Stimulated activated CD8-positive, alpha-beta memory T cell treated with anti-CD3 and anti-CD28 coated beads, Interleukin-7, amount 100 ng/mL, for 24 hours (primary cell): ENCODE measurements at places on chromosomes 11 and 22.

DNA sequence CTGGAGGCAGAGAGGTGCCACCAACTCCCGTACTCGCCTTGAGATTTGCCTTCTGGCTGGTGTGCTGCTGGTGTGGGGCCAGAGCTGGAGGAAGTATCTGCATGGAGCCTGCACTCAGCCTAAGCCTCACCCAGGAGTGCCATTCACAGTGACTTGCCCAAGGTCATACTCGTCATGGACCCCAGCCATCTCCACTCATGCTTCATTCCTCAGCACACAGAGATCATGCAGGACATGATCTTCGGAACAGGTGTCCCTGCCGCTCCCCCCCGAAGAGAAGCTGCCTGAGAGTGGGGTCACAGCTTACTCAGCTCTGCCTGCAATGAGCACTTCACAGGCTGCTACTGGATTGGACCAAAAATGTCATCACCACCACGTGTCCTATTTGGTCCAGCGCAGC lies 49.0 kb downstream of the PC start:
- DNase-seq = no peak

DNA sequence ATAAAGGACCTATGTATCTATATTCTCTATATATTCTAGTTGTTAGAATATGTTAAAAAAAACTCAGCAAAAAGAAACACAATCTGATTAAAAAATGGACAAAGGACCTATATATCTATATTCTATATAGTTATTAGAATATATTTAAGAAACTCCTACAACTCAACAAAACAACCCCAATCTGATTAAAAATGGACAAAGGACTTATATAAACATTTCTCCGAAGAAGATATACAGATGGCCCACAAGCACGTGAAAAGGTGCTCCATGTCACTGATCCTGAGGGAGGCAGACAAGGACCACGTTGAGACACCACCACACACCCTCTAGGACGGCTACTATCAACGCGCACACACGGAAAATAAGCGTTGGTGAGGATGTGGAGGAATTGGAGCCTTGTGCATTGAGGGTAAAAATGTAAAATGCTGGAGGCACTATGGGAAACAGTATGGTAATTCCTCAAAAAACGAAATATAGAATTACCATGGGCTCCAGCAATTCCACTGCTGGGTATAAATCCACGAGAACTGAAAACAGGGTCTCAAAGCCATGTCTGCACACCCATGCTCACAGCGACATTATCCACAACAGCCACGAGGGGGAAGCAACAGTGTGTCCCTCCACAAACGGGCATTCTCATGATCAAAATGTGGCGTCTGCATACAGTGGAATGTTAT lies 22.7 kb downstream of the YPEL1 start:
- DNase-seq = peak; percentile 19

DNA sequence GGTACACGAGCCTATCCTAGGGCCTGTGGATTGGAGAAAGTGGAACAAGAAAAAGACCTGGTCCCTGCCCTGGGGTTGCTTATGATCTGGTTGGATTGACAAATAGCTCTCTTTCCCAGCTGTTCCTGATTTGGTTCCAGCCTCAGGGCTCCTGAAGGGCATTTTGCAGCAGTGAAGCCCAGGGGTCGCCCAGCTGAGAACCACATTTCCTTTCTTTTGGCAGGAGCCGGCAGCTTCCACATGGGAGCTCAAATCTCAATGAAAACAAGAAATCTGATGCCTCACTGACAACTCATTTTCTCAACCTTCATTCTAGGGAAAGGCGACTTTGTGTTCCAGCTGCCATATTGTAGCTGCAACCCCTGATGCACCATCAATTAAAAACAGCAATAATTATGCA lies 140.6 kb upstream of the CADM1 start:
- DNase-seq = no peak

GRCh38 chr11:69035946-69036340 lies 12.8 kb upstream of the TPCN2 start:
- DNase-seq = no peak

DNA sequence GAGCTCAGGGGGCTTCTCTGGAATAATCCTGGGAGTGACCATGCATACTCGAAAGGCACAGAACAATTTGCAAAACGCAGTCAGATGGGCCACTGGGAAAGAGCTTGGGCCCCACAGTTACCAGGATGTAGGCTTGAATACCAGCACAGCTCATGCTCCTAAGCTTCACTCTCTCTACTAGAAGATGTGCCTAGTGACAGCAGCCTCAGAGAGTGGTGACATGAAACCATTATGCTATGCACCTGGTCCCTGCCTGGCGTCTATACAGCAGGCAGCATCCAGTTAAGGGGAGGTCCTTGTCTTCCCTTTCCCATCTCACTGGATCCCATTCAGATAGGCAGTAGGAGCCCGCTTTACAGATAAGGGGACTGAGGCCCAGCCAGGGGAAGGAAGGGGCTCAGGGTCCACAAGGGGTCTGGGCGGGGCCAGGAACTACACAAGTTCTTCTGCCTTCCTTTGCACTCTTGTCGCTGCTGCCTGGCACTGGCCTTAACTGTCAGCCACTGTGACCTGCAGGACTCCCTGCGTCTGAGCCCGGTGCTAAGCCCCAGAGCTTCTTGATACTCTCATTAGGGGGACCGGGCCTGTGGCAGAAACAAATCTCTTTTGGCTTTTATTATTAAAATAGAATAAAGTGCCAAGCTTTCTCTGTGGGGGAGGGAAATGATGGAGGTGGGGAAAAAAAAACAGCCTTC lies 21.2 kb upstream of the RASD2 start:
- no peak for DNase-seq

- no peak for DNase-seq
These were observed 90.4 kb upstream of the PARVA start for GRCh38 chr11:12287009-12287373.

DNA sequence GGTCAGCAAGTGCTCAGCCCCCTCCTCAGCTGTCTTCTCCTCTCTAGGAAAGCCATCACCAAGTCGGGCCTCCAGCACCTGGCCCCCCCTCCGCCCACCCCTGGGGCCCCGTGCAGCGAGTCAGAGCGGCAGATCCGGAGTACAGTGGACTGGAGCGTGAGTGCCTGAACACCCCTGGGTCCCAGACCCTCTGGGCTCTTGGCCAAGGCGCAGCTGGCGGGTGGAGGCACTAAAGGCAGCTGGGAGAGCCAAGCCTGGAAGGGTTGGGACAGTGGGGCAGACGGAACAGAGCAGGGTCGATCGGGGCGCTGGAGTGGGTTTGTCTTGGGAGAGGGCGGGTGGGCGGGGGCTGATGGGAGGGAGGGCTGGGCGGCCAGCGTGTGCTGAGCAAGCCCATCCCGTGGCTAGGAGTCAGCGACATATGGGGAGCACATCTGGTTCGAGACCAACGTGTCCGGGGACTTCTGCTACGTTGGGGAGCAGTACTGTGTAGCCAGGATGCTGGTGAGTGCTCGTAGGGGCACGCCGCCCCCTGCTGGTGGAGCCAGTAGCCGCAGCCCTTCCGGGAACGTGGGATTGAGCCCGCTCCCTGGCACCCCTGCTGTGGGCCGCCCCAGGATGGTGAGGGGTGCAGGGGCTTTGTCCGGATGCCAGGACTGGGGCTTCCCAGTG lies 14.1 kb upstream of the MDK start:
- peak; percentile 65 for DNase-seq

GRCh38 chr11:32435511-32435941 lies at the start of gene WT1:
Gene WT1, minus strand, starts transcription at chr11:32435539.
- DNase-seq = no peak

DNA sequence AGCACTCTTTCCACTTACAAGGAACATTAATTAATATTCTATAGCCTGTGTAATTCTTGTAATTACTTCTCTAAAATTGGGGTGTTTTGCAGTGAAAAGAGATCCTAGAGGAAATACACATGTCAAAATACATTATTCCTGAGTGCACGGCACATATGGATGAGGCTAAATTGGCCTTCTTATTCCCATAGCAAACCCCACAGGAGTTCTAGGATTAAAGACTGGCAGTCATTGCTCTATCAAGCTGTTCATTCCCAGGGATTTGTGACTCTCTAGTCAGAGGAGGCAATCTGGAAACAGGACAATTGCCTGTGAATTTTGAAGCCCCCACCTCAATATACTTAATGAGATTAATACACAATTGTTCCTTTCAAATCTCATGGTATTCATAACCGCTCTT lies 145.9 kb upstream of the OPCML start:
- no peak for DNase-seq

DNA sequence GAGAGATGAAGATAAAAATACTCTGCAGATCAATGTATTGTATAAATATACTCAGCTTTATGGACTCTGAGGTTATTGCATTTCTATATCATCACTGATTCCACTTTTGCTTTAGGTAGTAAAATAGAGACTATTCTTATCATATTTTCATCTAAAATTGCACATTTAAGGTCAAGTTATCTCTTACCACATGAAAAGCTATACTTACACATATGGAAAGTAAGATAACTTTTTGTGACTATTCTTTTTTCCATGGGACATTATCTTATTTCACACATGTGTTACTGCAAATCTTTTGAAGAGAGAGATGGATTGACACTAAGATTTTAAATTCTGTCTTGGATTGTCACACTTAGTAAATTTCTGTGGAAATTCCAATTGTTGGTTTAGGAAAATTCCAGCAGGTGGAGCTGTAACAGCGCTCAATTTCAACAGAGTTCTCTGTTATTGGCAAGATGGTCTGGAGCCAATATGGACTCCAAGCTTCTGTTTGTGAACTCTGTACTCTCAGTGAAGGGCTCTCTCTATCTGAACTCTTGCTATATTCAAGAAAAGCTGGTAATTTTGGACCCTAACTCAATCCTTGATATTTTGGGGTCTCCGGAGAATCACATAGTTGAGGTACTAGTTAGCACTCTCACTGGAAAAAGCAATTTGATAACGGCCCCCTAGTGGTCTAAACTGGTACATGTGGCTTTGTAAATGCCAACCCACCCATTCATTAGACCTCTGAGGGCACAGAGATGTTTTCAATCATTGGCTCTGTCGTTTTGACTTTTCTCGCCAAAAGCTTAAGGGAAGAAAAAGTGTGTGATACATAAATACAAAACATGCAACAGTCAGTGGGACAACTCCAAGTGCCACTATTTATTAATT lies 429.7 kb downstream of the ETS1 start:
- no peak for DNase-seq

GRCh38 chr11:27812341-27812740 lies 112.1 kb upstream of the BDNF start:
- DNase-seq = no peak

- no peak for DNase-seq
These were observed 359.3 kb downstream of the CADM1 start for GRCh38 chr11:115144914-115145313.

DNA sequence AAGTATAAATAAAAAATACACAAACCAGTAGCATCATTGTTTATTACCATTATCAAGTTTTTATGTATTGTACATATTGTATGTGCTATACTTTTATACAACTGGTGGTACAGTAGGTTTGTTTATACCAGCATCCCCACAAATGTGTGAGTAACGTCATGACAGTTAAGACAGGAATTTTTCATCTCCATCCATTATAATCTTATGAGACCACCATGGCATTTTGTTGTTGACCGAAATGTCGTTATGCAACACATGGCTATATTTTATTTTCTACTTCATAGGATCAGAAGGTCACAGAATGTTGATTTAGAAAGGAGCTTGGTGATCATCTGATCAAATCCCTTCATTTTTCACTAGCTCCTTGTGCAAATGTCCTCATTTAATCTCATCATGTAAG lies 170.9 kb upstream of the NCAM1 start:
- no peak for DNase-seq

GRCh38 chr22:22432479-22432878 lies 76.1 kb downstream of the ZNF280B start:
- DNase-seq = no peak

DNA sequence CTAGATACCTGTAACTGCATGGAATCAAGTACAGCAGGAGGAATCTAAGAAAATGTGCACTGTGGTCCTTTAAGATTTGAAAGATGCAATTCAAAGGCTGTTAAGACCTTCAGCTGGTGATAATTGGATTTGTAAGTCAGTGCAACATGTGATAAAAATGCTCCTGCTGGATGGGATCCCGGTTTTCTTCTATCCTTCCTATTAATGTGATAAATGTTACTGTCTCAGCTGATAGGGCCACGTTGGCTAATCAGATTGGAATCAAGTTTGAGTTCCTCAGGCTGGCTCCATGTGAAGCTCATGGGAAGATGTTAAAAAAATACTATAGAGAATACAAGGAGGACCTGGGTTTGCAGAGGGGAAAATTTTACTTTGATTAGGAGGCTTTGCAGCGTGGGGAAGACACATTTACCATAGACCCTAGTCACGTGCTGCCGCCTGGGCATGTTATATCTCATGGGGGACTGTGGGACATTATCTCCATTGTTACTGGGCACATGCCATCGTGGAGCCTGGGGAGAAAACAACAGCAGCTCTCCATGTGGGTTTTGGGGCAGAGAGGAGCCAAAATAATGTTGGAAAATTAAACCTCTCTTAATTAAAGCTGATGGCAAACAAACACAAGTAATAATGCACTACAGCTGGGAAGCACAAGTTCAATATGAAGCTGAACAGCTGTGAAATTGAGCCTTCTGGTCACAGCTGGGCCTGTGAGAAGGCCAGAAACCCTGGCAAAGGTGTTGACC lies 652.5 kb downstream of the NTM start:
- DNase-seq = no peak

DNA sequence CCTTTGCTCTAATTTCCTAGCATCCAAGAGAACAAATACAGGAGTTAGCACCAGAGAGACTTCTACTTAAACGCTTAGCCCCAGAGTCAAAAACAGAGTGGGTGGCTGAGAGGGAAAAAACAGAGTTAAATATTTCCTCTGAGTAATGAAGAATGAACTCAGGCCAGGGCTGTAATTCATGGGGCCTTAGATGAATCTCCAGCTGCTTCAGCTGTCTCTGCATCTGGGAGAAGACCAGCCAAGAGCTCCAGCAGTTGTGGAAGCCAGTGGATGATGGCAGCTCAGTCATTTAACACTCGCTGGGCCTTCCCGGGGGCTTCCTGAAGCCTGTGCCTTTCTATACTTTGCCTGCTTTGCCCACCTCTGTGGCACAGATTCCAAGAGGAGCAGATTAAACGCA lies 5.7 kb upstream of the ADAMTS15 start:
- DNase-seq = no peak

- no peak for DNase-seq
These were observed 34.8 kb downstream of the BARX2 start for GRCh38 chr11:129410395-129410960.

DNA sequence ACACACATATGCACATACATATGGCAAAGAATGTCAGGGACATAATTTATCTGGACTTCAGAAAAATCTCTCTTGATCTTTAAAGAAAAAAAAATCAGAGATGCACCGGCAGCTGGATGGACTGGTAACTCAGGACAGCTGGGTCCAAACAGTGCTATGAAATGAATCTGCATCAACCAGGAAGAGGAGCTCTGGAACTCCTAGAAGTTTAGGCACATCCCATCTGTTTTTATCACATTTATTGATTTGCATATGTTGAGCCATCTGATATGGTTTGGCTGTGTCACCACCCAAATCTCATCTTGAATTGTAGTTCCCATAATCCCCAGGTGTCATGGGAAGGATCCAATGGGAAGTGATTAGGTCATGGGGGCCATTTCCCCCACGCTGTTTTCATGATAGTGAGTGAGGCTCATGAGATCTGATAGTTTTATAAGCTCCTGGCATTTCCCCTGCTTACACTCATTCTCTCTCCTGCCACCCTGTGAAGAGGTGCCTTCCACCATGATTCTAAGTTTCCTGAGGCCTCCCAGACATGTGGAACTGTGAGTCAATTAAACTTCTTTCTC lies 87.7 kb upstream of the AKIP1 start:
- no peak for DNase-seq
